ENCODE measurements at places on chromosomes 11 and 22.
A peak's percentile ranks its signal among the peaks of the same experiment; 100 is the strongest.

DNA sequence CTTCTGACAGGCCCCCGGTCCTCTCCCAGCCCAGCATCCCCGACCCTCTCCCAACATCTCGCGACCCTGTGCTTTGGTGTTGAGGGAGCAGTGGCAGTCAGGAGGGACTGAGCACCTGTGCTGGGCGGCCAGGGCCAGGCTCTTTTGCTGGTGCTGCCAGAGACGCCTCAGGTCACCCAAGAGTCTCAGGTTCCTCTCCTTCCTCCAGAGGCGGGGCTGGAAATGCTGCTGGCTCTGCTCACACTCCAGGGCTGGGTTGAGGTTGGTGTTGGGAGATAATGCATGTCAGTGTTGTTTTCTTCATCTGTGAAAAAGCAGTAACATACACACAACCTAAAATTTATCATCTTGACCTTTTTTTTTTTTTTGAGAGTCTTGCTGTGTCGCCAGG, 1.2 kb upstream of the IGLL1 start:
- no peak for DNase-seq

- no peak for DNase-seq
Observed at GRCh38 chr11:7573558-7574296, 59.9 kb downstream of the PPFIBP2 start.

- DNase-seq = no peak
Observed at GRCh38 chr11:88508759-88509581, 171.4 kb upstream of the CTSC start.

DNA sequence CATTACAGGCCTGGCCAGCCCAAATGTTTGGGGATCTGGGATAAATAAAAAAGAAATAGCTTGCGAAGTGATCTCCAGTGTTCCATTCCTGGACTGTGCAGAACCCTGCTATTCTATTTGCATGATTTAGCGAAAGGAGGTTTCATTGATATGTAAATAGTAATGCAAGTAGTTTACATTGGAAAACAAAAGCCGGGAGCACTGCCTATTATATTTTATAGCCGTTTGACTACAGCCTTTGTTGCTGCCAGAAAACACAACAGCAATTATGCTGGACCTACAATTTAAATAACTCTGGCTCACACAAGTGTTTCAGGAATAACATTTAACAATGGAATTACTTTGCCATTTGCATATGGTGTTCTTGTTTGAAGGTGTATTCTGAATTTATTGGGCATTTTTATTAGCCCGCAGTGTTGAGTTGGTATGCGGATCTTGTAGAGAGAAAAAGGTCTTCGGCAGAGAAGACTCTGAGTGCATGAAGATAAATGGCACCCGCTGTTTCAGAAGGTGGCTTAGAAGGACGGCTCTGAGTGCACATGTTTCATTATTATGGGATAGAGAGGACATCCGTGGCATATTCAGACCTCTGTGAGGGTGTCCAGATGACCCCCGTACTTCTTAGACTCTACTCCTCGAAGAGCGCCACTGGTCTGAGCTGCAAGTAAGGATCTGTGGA, 315.0 kb downstream of the BRD1 start:
- DNase-seq = no peak

GRCh38 chr11:71502871-71503435, 24.1 kb upstream of the KRTAP5-7 start:
- no peak for DNase-seq

DNA sequence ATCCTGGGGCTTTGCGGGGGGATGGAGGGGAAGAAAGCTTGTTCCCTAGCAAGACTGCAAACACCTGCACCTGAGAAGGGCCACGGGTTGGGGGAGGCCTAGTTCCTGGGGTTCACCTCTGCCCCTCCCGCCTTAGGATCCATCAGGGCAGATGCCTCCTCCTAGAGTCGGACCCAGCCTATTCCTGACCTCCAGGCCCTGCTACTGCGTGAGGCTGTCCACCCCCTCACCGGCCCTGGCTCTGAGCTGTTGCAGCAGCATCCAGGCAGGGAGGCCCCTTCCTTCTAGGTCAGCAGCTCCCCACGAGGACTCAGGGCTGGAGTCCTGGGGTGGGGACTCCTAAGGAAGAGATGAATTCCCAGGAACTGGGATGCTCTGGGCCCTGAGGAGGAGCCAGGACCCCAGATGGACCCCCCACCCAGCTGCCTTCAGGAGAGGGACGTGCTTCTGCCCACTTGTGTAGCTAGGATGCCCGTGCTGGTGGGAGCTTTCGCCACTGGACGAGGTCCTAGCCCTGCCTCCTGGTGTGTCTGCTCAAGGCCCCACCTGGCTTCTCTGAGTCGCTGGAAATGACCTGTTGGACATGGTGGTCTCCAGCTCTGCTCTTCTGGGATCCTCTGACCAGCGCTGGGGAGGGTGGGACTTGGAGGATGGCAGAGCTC, 10.3 kb downstream of the MRGPRF start:
- DNase-seq = no peak

DNA sequence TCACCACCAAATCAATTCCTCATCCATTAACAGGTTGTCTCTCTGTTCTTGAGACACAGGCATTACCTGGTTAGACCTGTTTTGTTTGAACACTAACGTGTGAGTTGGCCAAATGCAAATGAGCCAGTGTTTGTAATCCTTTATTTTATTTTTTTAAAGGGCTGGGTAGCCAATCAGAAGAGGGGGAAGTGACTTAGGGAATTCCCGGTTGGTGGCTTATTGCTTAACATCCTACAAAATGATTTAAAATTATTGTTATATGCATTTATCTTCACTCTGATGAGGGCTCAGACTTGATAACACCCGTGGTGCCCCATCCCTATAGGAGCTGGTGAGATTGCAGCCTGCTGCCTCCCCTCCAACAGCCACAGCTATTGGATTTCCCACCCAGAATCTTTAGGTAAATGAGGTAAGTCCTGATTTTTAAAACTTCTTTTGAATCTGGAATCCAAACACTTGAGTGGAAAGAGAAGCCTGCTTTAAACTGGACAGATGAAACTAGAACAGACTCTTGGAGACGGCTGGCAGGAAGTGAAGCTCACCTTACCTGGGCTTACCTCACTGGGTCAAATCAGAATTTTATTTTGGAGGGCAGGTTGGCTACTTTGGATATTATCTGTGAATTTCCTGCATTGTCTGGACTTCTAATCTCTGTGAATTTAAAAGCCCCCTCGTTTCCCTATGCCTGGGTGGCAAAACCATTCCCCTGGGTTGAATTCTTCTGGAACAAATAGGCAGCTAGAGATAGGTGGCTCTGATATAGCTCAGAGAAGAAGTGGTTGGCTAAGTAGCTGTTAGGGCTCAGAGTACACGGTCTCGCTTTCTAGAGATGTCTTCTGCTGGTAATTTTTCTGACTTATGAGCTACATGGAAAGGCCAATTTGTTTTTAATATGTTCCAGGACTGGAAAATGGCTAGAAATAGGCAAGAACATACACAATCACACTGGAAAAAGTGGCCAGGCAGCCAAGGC, at the start of gene EHF:
TSS of gene EHF (plus strand) at position 274 of the 973 bp plus-strand sequence. CDS start 21,538 bp downstream, outside the sequence.
- no peak for DNase-seq

GRCh38 chr22:42277988-42278776, 7.7 kb upstream of the TCF20 start:
- no peak for DNase-seq

DNA sequence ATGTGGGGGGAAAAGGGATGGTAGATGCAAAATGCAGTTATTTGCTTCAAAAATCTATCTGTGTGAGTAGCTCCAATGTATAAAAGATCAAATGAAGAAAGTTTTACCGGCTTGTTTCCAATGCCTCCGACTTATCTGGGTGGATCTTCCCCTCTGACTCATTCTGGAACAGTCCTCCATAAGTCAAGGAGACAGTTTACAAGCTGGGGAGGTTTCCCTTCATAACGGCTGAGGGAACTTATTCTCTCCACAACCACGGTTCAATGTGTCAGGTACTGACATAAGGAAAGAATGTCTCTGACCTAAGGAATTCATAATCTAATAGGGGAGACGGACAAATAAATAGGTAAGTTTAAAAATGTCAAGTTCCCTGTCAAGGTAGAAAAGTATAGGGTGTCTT, 49.7 kb upstream of the BIRC3 start:
- no peak for DNase-seq

DNA sequence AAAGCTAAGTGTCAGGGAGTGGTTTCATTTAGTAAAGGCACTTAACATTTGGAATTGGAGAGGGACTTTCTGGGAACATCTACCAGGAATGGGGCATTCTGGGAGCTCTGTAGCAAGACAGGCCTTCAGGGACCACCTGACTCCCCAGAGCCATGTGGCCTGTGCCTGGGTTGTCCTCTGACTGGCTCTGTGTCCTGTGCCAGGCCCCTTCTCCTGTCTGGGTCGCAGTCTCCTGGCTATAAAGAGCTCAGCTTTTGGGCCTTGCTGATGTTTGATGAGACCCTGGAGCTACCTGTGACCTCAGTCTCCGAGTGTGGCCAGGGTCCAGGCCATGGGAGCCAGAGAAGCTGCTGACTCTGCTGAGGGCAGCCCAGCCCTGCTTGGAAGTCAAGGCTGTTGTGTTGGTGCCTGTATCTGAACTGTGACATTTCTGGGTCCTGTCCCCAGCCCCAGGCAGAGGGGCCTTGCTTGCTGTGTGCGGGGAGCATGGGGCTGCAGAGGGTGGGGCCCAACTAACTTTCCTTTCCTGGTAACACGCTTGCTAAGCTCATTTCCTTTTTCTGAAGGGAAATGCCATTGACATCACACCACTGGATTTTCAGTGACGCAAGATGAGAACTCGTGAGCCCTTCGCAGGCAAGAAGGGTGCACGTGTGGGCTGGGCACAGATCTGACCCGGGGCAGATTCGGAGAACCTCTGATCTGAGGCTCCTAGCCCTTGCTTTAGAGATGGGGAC, 41.3 kb downstream of the LRRC32 start:
- DNase-seq = no peak

DNA sequence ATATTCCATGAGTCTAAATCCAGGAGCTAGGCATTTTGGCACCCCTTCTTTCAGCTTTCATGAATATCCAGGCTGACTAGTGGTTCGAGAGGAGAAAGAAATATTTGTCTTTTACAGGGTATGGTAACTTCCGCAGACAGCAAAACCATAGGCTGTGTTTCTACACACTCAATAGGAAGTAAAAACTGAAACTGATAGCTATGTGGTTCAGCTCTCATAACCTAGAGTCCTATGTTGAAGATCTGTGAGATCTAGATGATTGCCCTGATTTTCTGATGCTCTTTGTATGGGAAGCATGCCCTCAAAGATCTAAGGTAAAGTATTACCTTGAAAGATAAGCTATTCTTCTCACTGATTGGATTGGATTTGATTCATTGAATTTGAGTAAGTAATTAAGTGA, 118.3 kb downstream of the CD44 start:
- DNase-seq = no peak

- DNase-seq = peak; percentile 27
Observed at GRCh38 chr11:120235024-120235628, 4.8 kb upstream of the POU2F3 start.

GRCh38 chr22:28259774-28260312, 340.8 kb upstream of the PITPNB start:
- DNase-seq = no peak

DNA sequence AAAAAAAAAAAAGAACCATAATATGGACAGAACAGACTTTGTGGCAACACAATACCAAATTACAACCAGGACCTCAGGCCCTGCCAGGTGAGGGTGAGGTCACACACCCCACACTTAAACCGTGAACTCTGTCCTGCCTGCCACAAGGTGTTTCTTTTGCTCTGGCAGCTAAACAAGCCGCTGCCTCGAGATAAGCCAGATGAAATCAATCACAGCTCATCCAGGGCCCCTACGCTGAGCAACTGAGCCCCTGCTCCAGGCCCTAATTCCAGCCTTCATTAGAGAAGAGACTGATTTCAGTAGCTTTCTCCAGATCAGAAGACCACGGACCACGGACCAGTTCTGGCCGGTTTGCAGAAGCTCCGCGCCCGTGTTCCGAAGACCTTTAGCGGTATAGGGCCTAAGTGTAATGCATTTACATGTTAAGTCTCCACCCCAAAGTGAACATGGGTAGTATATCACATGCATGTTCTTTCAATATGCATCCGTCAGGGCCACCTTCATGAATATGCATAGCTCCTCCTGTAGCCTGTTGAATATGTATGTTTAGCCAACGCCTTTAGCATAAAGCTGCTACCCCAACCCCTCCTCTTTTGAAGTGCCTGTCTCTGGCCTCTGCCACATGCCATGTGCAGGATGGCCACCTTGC, 14.8 kb upstream of the RAC2 start:
- DNase-seq = no peak

DNA sequence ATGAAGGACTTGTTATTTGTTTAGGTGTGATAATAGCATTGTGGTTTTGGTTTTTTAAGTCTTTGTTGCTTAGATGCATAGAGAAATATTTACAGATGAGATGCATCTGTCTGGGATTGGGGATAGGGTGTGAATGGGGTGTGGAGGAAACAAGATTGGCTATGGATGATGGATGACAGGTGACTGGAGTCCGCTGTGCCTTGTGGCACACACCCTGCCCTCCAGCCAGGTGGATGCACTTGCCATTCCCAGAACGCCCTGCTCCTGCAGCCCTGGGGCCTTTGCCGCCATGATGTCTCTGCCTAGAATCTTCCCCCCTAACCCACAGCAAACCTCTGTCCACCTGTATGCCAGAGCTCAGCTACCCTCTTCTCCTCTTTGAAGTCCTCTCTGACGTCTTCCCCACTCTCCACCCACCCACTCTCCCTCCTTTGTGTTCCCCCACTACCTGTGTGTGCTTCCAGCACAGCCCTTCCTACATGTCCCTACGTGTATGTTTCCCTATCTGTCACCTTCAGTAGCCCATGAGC, 54.7 kb downstream of the WNT11 start:
- no peak for DNase-seq

DNA sequence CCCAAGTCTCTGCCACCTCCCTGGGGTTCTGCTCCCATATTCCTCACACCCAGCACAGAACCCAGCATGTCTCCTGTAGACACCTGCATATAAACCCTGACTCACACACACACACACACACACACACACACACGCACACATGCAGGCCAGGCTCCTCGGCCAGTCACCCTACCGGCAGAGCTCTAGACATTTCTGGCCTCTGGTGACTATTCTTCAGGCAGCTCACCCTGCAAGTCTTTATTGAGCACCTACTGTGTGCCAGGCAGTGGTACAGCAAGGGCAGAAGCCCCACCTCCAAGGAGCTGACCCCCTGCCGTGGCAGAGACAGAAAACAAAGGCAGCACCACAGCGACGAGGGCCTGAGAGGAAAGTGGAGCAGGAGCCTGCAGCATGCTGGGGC, 50.3 kb downstream of the CDKN1C start:
- DNase-seq = no peak

DNA sequence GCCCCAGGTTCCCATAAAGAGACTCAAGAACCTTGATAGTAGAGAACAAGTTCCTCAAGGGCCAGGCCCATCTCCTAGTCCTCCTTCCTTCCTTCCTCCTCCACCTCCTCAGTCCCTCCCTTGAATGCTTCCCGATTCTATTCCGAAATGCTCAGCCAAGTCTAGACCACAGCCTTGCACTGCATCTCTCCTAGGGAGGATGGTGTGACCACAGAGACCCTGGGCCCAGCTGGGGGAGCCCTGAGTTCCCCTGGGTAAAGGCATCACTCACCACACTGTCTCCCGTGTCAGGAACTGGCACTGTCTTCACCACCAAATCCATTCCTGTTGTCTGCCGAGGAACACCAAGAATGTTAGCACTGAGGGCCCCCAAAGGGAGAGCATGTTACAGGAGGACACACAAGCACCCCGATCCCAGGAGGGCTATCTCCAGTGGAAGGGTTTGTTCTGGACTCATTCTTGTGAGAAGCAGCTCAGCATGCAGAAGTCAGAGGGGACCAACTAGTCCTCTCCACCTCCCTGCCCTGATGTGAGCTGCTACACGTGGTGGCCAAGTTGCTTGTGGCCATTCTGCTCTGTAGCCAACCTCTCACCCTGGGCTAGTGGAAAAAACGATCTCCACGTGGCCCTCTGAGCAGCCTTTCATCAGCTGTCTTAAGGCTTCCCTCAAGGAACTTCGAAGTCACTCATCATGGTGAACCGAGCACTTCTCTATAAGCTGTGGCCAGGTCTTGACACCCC, 8.7 kb downstream of the IFT27 start:
- DNase-seq = no peak

- DNase-seq = no peak
Observed at GRCh38 chr11:125517116-125517770, 21.2 kb upstream of the FEZ1 start.
